Panc1 (cell line): ENCODE measurements at places on chromosomes 12 and 14. TPM values are rescaled to one million over a fixed set of nuclear protein-coding genes. Genes with fewer than 3 reads are reported as not detected.

GRCh38 chr12:3447318-3447717, 43.7 kb upstream of the PRMT8 start:
- no peak for DNase-seq

DNA sequence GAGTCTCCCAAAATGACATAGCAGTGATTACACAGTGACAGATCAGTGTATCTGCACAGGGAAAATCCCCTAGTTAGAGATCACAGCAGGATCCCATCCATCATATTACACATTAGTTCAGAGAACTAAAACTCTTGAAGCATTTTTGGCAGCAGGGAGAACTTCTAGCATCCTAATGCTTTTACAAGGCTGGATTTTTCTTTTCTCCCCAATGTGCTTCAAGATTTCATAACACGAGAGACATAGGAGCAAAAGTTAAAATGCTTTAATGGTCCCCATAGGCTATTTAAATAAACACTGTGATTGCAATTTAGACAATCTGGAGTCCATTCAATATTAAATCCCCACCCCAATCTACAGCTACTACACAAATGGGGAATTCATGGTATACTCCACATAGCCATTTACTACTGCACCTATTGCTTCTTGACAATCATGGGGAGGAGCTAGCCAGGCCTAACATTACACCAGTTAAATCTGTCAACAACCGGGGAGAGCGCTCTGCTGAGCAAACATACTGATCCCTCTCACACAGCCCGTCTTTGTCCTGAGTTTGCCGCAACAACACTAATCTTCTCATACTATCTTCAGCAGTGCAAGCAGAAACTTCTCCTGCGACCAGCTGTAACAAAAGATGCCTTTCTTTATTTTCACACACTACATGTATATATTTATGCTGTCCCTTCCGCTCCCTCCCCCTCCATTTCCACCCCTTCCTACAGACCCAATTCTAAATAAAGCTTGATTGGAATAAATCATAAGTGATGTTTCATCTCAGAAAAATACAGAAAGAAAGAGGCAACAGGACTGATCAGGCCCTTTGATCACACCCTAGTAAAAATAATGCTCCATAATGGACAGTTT, 120.3 kb upstream of the SOX5 start:
- no peak for DNase-seq

- DNase-seq = peak; percentile 58
Measured at GRCh38 chr14:35365130-35366055, 39.2 kb downstream of the NFKBIA start.

GRCh38 chr12:22624870-22625761, at the start of gene ETNK1:
Gene ETNK1 (plus strand): TSS chr12:22625171. CDS start chr12:22625431, 260 bp downstream.
- no peak for DNase-seq

GRCh38 chr12:109020796-109021380, at the start of gene SVOP:
Gene SVOP (minus strand): TSS chr12:109021068. CDS start chr12:109020868, 200 bp downstream.
- DNase-seq = no peak

- DNase-seq = no peak
Measured at GRCh38 chr14:85071447-85071846, 458.5 kb upstream of the FLRT2 start.

DNA sequence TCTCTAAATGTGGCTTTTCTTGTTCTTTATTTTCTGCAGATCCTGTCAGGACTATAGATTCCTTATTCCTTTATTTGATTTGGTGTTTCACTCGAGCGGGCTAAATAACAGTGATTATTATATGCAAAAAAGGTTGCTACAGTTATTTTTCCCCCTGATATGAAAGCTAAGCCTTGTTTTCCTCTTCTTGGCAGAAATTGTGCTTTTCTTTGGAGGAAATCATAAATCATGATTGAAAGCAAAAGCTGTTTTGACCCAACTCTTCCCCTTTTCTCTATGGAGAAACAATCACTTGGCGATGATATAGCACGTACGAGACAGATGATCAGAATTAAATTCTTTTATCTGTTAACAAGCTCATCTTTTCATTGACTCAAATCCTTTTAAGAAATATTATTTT, 31.4 kb downstream of the PPFIBP1 start:
- DNase-seq = no peak

DNA sequence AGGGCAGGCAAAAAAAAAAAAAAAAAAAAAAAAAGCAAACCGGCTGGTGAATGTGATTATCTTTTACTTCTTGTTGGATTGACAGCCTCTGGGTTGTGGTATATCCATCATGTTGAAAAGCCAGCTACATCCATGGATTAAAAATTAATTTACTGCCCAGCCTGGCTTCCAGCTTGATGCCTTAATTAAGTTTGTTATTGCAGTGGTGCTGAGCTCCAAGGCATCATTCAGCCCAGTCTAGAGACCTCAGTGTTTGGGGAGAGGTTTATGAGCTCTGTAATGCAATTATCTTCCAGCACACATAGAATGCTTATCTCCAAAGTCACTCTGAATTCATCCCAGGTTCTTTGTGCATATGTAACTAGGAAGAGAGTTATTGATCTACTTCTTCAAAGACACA, 114.8 kb downstream of the RIMBP2 start:
- no peak for DNase-seq

GRCh38 chr14:38866461-38866860, 236.6 kb downstream of the SEC23A start:
- no peak for DNase-seq

- DNase-seq = no peak
Measured at GRCh38 chr12:51938726-51939125, 12.8 kb upstream of the ACVR1B start.

DNA sequence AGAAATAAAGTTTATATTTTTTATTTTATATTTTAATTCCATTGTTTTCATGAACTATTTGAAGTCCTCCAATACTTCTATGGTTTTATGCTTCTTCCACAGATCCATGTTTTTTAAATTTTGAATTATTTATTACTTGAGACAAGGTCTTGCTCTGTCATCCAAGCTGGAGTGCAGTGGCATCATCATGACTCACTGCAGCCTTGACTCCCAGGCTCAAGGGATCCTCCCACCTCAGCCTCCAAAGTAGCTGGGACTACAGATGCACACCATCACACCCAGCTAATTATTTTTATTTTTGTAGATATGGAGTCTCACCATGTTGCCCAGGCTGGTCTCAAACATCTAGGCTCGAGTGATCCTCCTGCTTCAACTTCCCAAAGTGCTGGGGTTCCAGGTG, 28.8 kb upstream of the DLGAP5 start:
- DNase-seq = no peak

DNA sequence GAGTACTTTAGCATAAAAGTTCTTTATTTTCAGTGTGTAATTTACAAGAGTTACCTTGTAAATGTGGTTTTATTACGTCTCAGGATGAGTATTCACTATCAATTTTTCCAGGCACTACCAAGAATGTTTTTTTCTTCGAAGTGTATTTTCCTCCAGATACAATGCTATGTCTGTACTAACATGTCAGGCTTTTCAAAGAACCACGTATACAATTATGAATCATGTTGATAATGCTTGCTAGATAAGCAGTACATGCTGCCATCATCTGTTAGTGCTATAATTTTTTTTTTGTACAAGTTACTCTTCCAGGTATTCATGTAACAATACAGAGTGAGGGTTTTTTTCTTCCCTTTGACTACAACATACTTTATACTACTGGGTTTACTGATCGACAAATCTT, 5.6 kb upstream of the KANSL2 start:
- DNase-seq = no peak

DNA sequence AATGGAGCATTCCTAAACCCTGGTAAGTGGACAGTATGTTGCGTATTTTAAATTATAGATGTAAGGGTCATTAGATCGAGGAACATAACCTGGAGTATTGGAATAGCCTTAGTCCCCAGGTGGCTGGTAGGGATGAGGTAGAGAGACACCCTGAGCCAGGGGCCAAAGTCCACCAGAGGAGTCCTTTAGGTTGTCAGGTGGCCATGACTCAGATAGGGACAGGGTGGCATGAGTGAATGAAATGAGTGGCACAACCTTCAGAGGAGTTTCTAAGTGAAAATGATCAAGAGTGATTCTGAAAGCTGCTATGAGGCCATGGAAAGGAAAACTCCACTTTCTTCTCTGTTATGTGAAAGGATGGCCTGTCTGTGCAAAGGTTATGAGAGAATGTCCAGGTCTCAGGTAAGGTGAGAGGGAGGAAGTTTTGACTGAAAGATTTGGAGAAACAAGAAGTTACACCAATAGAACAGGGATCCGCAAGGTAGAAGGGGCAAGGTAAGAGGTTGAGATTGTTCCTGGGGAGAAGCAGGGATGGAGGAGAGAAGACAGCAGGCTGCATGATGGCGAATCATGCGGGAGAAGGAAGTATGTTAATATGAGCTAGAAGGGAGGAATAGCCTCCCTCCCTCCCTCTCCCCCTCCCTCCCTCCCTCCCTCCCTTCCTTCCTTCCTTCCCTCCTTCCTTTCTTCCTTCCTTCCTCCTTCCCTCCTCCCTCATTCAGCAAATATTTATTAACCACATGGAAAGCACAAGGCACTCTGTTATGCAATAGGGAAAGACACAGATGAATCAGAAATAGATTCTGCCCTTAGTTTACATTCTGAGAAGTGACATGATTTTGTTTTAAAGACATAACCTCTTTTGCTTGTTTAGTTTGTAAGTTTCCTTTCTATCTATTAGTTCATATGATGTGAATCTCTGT, 14.0 kb upstream of the RIPK3 start:
- no peak for DNase-seq

DNA sequence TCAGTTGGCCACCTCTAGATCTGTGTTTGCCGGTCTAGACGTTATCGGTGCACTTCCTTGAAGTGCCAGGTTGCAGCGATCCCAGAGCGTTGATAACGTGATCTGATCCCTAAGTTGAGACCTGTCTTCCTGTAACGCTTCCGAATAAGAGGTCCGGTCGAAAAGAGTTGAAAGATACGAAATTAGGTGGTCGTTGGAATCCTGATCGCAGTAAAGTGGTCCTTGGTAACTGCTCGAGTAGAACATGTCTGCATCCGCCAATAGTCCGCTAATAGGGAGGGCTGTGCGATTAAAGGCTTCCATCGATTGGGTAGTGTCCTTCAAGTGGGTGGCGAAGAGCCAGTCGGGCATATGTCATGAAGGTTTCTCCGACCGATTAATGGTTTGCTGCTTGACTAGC, 2.7 kb downstream of the SRSF5 start:
- DNase-seq = no peak

- DNase-seq = no peak
Measured at GRCh38 chr12:104699489-104700190, 242.9 kb downstream of the CHST11 start.

DNA sequence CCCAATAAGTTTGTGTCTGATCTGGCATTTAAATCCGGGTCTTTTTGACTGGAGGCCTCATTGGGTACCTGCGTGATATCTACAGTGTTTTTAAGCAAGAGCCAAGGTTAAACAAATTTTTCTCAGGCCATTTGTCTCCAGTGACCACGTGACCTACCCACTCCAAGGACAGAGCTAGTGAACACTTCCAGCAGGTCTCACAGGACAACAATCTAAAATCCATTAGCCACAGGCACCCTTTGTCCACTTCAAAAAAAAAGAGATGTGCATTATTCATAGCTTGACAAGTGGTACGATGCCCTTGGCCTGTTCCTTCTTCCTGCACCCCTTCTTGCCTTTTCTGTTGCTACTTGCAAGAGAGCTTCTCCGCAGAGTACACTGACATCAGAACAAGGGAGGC, 109.6 kb upstream of the GSC start:
- DNase-seq = no peak

DNA sequence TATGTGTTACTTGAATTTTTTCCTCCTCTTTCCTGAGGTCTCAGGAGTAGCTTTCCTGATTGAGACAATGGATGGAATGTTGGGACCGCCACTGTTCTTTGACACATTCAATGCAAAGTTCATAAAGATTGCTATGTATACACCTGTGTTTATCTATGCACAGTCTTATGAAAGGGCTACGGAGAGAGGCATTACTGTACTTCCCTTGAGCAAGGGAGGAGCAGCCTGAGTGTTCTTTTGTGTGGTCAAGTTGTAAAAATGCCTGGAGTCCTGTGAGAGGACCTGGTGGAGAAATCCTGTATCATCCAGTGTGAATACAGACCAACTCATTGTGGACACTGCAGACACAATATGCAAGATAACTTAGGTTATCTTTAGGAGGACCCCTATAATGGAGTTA, 1.2 kb downstream of the SRGAP1 start:
- no peak for DNase-seq

DNA sequence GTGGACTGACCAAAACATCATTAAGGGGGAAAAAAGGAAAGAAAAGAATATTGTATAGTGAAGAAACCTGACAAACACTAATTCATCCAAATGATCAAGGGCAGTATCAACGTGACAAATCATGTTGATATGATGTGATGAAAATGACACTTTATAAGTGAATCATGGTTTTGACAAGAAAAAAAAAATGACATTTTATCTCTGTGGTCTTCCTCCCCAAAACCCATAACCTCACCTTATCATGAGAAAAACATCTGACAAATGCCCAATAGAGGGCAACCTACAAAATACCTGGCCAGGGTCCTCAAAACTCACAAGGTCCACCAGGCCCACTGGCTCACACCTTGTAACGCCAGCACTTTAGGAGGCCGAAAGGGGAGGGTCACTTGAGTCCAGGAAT, 13.8 kb downstream of the TMED10 start:
- DNase-seq = no peak

- no peak for DNase-seq
Measured at GRCh38 chr14:29749327-29749726, 178.3 kb downstream of the PRKD1 start.

- no peak for DNase-seq
Measured at GRCh38 chr14:21244544-21244943, 24.7 kb downstream of the HNRNPC start.

- no peak for DNase-seq
Measured at GRCh38 chr14:66085665-66086064, 400.5 kb upstream of the CCDC196 start.

- DNase-seq = no peak
Measured at GRCh38 chr14:32784405-32784804, 154.3 kb upstream of the NPAS3 start.

DNA sequence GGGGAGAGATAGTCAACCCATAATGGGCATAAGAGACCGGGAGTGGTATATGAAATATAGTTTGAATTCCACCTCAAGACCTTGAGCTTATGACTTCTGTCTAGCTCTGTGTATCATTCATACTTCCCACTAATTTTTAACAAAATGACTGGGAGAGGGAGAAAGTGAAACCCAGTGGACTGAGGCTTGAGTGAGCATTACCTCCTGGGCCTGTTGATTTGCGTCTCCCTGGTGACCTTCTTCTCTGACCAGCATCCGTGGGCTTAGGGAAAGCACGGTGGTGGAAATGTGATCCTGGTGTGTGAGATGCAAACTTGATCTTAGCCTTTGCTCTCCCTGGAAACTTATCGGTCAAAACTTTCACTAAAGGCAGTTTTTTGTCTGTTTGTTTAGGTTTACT, 207.9 kb upstream of the BCL2L14 start:
- DNase-seq = no peak

The LRP10 gene
- 78.3 TPM for total RNA-seq

The PLEKHD1 gene
- 0.08 TPM for total RNA-seq

The PRR13 gene
- 454 TPM for total RNA-seq

The DPF3 gene
- not detected for total RNA-seq

The PROX2 gene
- not detected for total RNA-seq

The PLCZ1 gene
- total RNA-seq = not detected

The TCL1A gene
- not detected for total RNA-seq

The MUCL1 gene
- not detected for total RNA-seq

The PTPN6 gene
- 13.7 TPM for total RNA-seq

The PRH2 gene
- not detected for total RNA-seq

The ATP5F1B gene
- total RNA-seq = 999 TPM

The SMCO2 gene
- 0.36 TPM for total RNA-seq
